T-helper 17 cell (primary cell): ENCODE measurements at places on chromosomes 6 and 20. TPM values are rescaled to one million over a fixed set of nuclear protein-coding genes. Genes with fewer than 3 reads are reported as not detected.

MYL9 gene
- 3.4 TPM for total RNA-seq

DNA sequence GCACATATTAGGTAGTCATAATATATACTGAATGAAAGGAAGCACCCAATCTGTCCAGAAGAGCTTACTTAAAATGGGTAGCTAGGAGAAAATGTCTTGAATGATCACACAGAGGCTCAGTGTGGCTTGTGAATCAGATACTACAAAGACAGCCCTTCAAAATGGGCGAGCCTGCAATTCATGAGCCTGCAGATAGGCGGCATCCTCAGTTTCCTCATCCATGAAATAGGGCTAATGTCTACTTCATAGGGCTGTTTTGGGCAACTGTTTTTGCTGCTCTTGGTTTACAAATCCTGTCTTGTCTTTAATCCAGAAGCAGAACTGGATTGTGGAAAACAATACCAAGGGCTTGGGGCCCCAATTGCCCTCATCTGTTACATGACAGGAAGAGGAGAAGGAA, 129.3 kb upstream of the KCNK16 start:
- DNase-seq, result no peak

PRDM13 gene
- not detected for total RNA-seq

TRAPPC3L gene
- 3.5 TPM for total RNA-seq

LST1 gene
- total RNA-seq, result 30.6 TPM

DNA sequence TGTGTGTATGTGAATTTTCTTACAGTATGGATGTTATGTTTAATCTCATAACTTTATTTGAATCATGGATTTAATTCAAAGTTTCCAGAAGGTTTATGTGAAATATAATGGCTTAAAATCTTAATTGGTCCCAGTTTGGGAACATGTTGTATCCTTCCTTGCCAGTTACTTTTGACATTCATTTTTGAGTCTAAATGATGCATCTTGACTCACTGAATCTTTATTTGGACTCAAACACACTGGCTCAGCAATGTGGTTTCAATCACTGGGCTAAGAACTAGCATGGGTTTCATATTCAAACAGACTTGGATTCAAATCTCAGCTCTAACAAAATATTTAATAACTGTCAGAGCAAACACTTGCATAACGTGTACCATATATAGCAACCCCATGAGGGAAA, 25.9 kb upstream of the TFAP2B start:
- no peak for DNase-seq

GRCh38 chr6:9890893-9891292, 524.0 kb downstream of the TFAP2A start:
- no peak for DNase-seq

GRCh38 chr20:3710703-3711483, 1.5 kb downstream of the SIGLEC1 start:
- peak; percentile 79 for DNase-seq

DNA sequence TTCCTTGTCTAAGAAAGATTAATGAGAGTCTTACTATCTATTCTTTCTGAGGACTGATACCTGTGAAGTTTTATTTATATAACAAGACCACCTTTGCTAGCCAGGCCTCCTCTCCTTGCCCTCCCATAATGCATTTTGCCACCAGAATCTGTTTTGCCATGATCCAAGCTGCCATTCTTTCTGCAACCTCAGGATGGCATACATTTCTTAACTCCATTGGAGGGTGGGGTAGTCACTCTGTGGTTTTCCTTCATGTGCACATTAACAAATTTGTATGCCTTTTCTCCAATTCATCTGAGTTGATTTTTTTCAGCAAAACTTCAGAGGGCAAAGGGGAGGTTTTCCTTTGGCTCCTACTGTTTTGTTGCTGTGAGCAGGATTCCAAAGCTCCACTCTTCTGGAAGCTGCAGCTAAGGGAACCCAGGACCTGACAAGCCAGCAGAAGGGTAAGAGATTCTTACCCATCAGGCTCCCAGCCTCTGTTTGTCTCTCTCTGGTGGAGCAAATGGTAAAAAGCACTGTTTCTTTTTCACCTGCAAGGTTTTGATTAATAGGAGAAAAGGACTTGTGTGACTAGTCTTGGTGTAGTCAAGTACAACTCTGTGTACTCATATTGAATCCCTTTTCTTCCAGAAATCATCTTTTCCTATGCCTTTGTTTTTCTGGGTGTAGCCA, 26.2 kb upstream of the ENPP4 start:
- no peak for DNase-seq
